ENCODE measurements at places on chromosomes 7 and 10.

DNA sequence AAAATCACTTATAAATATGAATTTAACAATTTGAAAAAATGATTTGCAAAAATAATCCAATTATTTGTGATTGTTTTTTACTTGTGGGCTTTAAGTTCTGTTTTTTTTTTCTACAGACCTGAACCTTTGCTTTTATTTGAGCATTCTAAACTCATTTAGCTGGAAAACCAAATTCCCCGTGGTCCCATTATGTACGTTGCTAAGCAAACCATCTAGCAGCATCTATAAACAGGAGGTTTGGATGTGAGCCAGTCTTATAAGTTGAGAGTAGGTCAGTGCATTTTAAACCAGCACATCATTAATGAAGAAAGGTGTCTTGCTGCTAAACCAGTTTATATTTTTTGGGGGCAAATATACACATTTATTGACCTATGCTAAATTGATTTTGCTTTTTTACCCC lies 77.3 kb downstream of the LRRN3 start:
- peak; percentile 92 for DNase-seq

DNA sequence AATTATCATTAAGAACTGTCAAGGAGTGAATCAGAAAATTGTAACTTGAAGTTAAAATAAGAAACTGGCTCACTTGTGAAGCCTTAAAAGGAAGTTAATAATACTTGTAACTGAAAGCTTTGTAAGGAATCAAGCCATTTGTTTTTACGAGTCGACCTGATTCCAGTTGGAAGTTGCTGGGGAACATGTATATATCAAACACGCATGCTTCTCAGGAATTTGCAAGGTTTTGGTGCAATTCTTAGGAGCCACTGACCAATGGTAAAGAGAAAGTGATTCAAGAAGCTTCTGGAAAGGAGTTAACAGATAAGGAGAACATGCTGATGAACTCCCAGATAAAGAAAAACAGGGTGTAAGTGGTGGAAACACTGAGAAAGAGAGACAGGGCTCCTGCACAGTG lies 56.4 kb downstream of the ETV1 start:
- no peak for DNase-seq

GRCh38 chr10:15313843-15314242 lies 57.2 kb downstream of the FAM171A1 start:
- no peak for DNase-seq

GRCh38 chr7:50653126-50653864 lies 88.1 kb upstream of the DDC start:
- DNase-seq = no peak

- DNase-seq = no peak
Measured at GRCh38 chr7:67311901-67312300, 315.3 kb downstream of the TYW1 start.

DNA sequence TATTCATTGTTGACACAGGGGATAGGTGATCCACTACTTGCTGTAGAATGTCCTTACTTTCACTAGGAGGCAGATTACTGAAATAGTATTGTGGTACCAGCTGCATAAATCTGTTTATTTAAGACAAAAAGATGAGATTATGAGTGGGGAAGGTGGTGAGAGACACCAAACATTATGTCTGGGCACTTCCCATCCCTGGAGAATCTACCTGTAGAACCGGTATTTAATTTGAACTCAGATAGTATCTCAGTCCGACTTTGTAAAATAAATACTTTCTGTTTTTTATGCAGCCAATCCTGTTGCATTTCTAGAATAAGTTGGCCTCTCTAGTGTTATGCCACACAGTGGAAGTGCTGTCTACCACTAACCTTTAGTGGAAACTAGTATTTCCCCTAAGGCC lies 13.4 kb downstream of the BCCIP start:
- DNase-seq = no peak

- no peak for DNase-seq
Measured at GRCh38 chr7:7882888-7883287, 85.7 kb upstream of the GLCCI1 start.

GRCh38 chr10:125795128-125795527 lies 19.5 kb upstream of the MMP21 start:
- DNase-seq = no peak

DNA sequence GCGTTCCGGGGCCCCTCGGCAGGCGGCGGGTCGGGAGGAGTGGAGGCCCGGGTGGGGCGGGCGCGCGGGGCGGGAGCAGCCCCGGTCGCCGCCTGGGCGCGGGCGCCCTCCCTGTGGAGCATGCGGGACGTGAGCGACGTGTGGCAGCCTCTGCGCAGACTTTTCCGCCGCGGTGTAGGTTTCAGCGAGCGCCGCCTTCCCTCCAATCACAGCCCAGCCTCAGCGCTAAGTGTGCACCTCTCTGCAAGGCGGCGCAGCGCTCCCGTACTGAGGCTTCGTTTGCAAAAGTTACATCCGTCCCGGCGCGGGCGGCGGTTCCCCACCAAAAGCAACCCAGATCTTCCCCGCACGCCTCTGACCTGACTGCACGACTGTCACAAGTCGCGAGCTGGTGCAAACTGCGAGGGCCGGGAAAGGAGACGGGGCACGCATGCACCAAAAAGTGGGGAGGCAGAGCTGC lies 1.2 kb upstream of the PFKFB3 start:
- peak; percentile 56 for DNase-seq

- DNase-seq = no peak
Measured at GRCh38 chr7:29969738-29970137, 19.9 kb downstream of the SCRN1 start.

DNA sequence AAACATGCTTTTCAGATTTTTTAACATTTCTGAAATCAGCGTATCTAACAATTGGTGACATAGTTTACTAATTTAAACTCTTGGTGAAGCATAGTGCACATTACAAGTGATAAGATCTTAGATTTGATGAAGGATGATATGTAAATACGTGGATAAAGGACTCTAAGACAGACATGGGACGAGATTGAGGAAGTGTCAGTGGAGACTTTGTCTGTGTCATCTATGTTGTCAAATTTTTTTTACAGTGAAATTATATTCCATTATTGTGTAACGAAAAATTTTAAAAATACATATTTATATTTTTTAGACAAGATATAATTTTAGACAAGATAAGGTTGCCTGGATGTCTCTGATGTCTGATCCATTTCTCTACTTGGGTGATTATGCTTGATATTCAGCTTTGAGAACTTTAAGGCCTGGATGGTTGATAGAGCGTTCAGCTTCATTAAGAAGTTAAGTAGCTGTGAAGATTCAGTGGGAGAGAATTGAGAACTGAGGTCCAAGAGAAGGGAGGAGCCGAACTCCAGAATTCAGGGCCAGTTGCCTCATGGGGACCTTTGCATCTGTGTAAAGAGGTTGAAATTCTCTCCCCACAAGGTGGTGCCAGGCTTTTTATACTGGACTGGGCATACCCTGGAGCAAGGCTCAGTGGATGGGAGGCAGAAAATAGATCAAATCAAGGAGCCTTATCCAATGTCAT lies 62.7 kb downstream of the KAT6B start:
- DNase-seq = no peak

- no peak for DNase-seq
Measured at GRCh38 chr10:115706026-115706425, 567.0 kb downstream of the GFRA1 start.

DNA sequence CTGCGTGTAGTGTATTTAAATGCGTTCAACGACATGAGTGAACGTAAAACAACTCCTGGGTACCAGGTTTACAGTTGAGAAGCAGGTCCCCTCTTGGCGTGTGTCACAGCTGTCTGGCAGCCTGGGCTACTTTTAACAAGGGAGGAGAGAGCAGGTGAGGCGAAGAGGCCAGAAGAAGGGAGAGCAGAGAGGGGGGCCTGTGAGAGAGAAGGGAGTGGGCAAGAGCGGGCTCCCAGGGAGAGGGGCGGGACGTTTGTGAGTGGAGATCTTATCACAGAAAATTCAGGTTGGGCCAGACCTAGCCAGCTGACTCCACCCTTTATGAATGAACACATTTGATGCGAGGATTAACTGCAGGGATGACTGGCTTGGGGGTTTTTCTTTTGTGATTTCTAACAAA lies 154.0 kb downstream of the CAMK1D start:
- peak; percentile 58 for DNase-seq

GRCh38 chr10:46556515-46557318 lies at the start of gene GPRIN2:
Gene GPRIN2, minus strand, starts transcription at chr10:46556658. Its CDS starts 5,922 bp downstream, at chr10:46550736.
- peak; percentile 7 for DNase-seq

GRCh38 chr7:20401861-20402746 lies 71.4 kb downstream of the ITGB8 start:
- DNase-seq = no peak

- no peak for DNase-seq
Measured at GRCh38 chr7:98357751-98358161, 43.1 kb downstream of the BAIAP2L1 start.

All from NCI-H2171 (cell line).